ENCODE measurements at places on chromosomes 3 and 15.

- DNase-seq = peak; percentile 52
Observed at GRCh38 chr3:169886671-169887070, 16.9 kb upstream of the LRRC31 start.

- no peak for DNase-seq
Observed at GRCh38 chr15:93333796-93334195, 244.8 kb upstream of the RGMA start.

GRCh38 chr3:119831941-119832371 is 50.1 kb downstream of the NR1I2 start:
- peak; percentile 74 for DNase-seq

DNA sequence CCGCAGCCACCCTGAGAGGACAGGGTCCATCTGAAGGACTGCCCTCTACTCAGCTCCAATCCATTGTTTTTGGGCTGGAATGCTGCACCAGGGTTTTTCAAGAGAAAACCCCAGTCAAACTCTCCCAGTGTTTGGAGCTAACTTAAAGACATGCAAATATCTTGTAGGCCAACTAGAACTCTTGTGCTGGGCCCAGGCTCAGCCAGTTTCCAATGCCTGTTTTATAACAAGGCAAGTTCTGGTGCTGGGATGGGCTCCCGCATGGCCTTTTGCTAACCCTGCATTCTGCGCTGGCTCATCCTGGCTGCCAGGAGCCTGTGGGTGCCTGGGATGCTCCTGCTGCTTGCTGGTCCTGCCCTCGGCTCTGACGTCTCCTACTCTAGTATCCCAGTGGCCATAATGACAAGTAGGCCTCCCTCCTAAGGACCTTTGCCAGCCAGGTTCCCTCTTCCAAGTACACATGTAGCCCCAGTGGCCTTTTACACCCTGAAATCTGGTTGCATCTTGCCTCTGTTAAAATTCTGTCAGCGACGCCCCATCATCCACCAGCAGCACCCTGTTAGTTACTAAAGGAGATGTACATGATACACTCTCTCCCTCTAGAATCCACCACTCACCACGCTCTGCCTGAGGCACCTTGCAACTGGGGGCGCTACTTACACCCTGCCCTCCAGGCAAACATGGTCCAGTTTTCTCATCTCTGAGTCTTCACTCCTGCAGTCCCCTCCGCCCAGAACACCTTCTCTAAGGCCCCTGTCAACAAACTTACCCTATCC is 30.5 kb upstream of the RAB6B start:
- DNase-seq = no peak

GRCh38 chr15:94272251-94272898 is 41.0 kb downstream of the MCTP2 start:
- no peak for DNase-seq

DNA sequence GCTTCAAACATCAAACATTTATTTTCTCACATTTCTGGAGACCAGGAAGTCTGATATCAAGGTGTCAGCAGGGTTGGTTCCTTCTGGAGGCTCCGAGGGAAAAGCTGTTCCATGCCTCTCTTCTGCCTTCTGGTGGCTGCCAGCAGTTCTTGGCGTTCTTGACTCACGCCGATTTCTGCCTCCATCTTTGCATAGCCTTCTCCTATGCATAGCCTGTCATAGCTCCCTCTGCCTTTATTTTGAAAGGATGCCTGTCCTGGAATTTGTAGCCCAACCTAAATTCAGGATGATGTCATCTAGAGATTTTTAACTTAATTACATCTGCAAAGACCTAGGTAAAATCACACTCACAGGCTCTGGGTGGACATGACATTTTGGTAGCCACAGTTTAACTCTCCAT is 70.4 kb downstream of the RGMA start:
- DNase-seq = peak; percentile 34

DNA sequence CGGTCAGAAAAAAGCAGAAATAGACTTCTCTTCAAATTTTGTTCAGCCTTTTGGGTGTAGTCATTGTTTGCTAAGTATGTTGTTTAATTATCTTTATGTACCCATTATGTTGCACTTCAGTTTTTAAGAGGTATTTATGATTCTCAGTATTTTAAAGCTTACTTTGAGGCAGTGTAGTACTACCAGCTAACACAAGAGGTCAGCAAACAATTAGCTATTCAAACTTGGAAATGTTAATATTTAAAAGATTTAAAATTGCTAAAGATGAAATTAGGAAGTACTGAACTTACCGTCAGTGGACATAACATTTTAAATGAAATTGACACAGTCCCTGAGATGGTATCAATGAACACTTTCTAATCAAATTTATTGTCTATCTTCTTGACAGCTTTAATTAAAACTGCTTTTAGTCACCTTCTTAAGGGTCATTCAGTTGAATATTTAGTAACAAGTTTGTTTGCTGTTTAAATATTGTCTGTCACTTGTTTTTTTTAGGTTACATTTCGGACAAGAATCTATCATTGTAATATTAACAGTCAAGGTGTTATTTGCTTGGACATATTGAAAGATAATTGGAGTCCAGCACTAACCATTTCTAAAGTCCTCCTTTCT is 28.1 kb downstream of the NKIRAS1 start:
- peak; percentile 24 for DNase-seq

All from foreskin fibroblast (primary cell).